ENCODE measurements at places on chromosomes 2 and 18.

GRCh38 chr2:183951630-183952029, 646.7 kb upstream of the ZNF804A start:
- H3K4me1 ChIP-seq: no peaks in the 10 kb centered on the region
- no peak overlapping the region for H3K27ac ChIP-seq
- no peak for DNase-seq
- H3K27me3 ChIP-seq: no peaks in the 10 kb centered on the region

- H3K4me3 ChIP-seq: no peak overlapping the region
- no peak overlapping the region for H3K27ac ChIP-seq
- H3K4me1 ChIP-seq: no peaks in the 10 kb centered on the region
- DNase-seq: no peak
- no peaks in the 10 kb centered on the region for H3K36me3 ChIP-seq
Measured at GRCh38 chr2:154170400-154170799, 298.7 kb downstream of the GALNT13 start.

GRCh38 chr2:230441227-230441897, 25.4 kb downstream of the SP100 start:
- peak; percentile 19 for DNase-seq
- no peaks in the 10 kb centered on the region for H3K27me3 ChIP-seq
- no peak overlapping the region for H3K4me3 ChIP-seq

DNA sequence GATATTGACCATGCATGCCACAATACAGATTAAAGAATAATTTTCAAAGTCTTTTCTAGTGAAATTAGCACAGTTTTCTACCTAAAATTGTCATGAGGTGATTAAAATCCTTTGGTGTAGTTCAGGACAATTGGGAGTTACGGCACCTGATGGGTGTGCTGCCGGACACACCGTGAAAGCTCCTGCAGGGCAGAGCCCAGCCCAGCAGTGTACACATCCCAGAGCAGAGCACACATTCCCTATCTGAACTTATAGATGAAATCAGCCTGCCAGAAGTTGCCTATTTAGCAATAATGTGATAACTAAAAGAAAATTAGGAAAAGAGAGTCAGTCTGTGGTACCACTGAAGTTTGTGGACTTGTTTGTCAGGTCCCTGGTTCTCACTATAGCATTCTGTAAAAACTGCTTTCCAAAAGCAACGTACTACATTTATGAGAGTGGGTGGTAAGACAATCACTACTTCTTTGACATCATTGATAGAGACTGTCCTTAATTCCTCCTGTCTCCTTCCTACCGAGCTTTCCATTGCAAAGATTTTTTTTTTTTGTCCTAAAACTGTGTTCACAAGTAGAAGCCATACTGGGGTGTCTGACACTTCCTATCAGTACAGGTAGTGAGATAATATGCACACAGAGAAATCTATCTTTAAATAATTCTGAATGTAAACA, 3.4 kb downstream of the CYTIP start:
- no peak overlapping the region for H3K27ac ChIP-seq
- H3K4me3 ChIP-seq: peak overlapping the region; percentile 98
- DNase-seq: no peak
- H3K36me3 ChIP-seq: peaks cover 4% of the 10 kb centered on the region
- H3K4me1 ChIP-seq: peaks cover 44% of the 10 kb centered on the region

DNA sequence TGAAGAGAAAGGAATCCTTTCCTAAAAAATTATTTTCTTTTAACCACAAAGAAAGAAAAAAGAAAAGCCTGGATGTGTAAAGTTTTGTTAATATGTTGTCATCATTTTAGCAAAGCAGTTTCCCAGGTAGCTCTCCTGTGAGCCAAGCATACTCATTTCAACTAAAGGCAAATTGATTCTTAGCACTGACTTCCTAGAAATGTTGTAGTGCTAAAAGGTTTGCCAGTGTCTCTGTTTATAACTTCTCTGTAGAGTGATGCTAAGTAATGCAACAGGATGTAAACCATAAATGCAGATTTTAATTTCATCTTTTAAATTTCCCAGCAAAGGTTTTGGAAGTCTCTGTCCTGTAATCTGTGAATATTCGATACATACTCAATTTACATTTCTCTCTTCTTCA, 10.2 kb downstream of the GATA6 start:
- H3K4me1 ChIP-seq: no peaks in the 10 kb centered on the region
- H3K4me3 ChIP-seq: no peak overlapping the region
- no peak overlapping the region for H3K27ac ChIP-seq
- H3K36me3 ChIP-seq: no peaks in the 10 kb centered on the region

DNA sequence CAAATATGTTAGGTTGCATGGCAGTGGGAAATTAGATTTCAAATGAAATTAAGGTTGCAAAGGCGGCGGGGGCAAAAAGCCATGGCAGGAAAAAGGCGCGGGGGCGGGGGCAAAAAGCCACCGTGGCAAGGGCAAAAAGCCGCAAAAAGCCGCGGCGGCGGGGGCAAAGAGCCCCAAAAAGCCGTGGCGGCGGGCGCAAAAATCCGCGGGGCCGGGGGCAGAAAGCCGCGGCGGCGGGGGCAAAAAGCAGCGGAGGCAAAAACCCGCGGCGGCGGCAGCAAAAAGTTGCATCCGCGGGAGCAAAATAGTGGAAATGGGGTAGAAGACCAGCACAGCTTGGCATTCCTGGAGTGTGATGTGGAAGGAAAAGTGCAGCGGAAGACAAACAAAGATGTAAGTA, 417.1 kb downstream of the ANKRD30B start:
- no peak overlapping the region for H3K27ac ChIP-seq
- H3K27me3 ChIP-seq: no peaks in the 10 kb centered on the region
- no peaks in the 10 kb centered on the region for H3K4me1 ChIP-seq
- no peak for DNase-seq
- H3K36me3 ChIP-seq: no peaks in the 10 kb centered on the region
- no peak overlapping the region for H3K4me3 ChIP-seq

DNA sequence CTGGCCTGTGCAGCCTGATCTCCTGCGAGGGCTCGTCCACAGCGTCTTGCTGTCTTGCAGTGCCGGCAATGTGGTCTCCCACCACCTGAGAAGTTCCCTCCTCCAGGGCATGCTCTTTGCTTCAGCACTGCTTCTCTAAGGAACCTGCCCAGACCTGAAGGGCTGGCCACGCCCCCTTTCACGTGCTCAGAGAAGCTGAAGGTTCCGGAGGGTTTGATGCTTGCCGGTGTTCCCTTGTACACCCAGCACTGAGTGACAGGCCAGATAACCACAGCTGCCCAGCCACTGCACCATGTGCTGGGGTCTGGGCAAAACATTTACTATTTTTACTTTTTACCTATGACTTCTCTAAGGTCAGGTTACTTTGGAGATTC, 1.7 kb upstream of the POLR2D start:
- peaks cover 18% of the 10 kb centered on the region for H3K4me1 ChIP-seq
- peaks cover 19% of the 10 kb centered on the region for H3K36me3 ChIP-seq
- H3K4me3 ChIP-seq: peak overlapping the region; percentile 39
- peak; percentile 84 for DNase-seq

DNA sequence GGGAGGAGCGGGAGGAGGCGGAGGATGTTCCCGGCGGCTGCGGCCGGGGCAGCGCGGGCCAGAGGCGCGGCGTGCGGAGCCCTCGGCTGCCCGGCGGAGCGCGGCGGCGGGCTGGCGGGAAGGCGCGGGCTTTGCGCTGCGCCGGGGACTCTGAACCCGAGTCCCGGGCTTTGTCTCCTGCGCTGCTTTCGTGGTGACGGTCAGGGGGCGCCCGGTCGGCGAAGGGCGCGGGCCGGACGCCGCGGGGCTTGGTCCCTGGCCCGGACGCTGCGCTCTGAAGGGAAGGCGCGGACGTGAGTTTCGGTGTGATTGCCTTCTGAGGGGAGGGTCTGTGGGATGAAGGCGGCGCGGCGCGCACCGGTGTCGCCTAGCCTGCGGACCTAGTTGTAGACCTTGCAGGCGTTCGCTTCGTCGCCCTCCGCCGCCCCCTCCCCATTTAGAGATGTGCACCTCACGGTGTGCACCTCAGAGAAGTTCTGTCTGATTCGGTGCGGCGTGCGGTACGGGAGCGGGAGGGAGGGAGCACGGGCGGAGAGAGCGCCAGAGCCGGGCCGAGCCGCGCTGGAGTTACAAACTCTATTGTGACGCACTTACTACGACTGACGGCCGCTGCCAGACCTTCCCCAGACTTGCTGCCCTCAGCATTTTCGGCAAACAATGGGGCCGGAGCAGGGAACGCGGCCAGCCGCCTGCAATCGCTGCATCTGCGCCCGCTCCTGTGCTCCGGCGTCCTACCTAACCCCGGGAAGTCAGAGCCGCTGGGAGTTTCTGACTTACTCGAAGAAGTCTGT, 2.1 kb downstream of the BCL2L11 start:
- DNase-seq: peak; percentile 34
- peaks cover 54% of the 10 kb centered on the region for H3K4me1 ChIP-seq

- no peaks in the 10 kb centered on the region for H3K27me3 ChIP-seq
- H3K4me1 ChIP-seq: peaks cover 33% of the 10 kb centered on the region
- no peak for DNase-seq
- H3K27ac ChIP-seq: no peak overlapping the region
- no peaks in the 10 kb centered on the region for H3K36me3 ChIP-seq
Measured at GRCh38 chr2:46387886-46388515, 90.8 kb downstream of the EPAS1 start.

GRCh38 chr2:129884221-129884786, 95.2 kb upstream of the RAB6C start:
- DNase-seq: no peak
- no peaks in the 10 kb centered on the region for H3K4me1 ChIP-seq
- H3K36me3 ChIP-seq: no peaks in the 10 kb centered on the region
- H3K27me3 ChIP-seq: no peaks in the 10 kb centered on the region
- H3K4me3 ChIP-seq: no peak overlapping the region

DNA sequence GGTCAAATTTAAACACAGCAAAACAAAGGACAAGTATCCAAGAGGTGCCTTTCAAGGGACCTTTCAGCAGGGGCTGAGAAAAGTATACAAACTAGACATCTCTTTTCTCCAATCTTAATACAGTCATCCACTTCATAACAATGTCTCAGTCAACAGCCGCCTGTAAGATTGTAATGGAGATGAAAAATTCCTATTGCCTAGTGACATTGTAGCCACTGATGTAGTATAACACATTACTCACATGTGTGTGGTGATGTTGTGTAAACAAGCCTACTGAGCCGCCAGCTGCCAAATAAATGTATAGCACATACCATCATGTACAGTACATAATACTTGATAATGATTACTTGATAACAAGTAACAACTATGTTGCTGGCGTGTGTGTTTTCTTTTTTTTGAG, 31.0 kb downstream of the VIT start:
- no peaks in the 10 kb centered on the region for H3K27me3 ChIP-seq
- no peaks in the 10 kb centered on the region for H3K36me3 ChIP-seq
- H3K4me3 ChIP-seq: no peak overlapping the region
- DNase-seq: no peak
- no peaks in the 10 kb centered on the region for H3K4me1 ChIP-seq

DNA sequence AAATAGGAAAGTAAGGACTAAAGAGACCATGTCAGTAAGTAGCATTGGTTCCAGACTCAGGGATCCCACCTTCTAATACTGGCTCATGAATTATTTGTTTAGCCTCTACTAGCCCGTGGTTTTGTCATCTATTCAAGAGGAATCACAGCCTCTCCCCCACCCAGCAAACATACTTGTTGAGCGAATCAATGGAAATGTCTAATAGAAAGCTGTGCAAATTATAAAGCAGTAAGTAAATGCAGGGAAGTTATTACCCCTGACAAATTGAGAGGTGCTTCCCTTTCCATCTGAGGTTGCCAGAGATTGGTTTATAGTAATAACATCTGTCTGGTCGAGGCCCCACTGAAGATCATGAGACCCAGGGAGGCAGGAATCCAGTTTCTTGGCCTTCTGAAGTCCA, 219.3 kb upstream of the OSR1 start:
- H3K36me3 ChIP-seq: no peaks in the 10 kb centered on the region
- H3K4me3 ChIP-seq: no peak overlapping the region
- H3K4me1 ChIP-seq: peaks cover 5% of the 10 kb centered on the region

DNA sequence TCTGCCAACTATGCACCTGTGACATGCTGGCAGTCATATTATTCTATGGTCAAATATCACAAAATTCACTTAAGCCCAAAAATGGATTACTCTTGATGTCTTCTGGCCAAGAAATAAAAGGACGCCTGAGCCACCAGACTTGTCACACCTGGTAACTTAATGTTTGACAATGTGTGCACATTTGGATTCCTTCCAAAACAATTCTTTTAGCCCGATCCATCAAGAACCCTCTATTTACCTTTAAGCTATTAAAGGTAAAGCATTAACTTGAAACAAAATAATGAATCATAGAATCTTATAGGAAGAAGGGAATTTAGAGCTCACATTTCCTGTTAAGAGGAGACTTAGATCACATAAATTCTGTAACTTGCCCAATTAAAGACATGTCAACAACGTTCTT, 46.5 kb upstream of the NFU1 start:
- no peak for DNase-seq
- H3K4me3 ChIP-seq: no peak overlapping the region
- no peaks in the 10 kb centered on the region for H3K27me3 ChIP-seq
- H3K4me1 ChIP-seq: no peaks in the 10 kb centered on the region

Data from common myeloid progenitor, CD34-positive (primary cell).